ENCODE measurements at places on chromosomes 6 and 20.

- DNase-seq = no peak
Measured at GRCh38 chr6:119844387-119844786, 494.8 kb upstream of the MAN1A1 start.

DNA sequence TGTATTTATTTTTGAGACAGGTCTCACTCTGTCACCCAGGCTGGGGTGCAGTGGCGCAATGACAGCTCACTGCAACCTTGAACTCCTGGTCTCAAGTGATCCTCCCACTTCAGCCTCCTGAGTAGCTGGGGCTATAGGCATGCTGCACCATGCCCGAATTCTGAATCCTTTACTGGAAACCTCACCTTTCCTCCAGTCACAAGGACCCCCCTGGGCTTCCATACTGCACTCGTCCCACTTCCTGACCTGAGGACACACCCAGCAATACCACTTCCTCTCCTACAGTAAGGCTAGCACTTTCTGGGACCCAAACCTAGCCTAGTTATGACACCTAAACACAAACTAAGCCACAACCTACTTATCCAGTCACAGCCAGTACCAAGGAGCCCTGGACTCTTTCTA lies 68.2 kb downstream of the FAM217A start:
- DNase-seq = no peak

- DNase-seq = peak; percentile 13
Measured at GRCh38 chr6:108484016-108484415, 76.7 kb upstream of the FOXO3 start.

DNA sequence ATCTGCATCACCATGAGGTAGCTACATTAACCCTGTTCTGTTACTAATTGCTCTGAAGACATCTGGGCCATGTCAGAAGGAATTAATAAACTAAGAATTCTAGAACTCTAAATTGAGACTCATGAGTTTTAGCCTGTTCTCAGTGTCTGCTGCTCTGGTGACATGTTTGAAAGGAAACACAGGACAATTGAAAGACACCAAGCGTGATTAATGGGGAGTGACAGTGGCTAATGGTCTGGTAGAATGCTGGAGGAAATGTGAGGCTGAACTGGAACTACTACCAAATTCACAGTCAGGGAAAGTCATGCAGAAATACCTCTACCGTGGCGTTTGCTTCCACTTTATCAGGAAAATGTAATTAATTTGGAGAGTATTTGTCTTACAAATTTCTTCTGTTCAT lies 140.0 kb downstream of the TBC1D7 start:
- DNase-seq = no peak

DNA sequence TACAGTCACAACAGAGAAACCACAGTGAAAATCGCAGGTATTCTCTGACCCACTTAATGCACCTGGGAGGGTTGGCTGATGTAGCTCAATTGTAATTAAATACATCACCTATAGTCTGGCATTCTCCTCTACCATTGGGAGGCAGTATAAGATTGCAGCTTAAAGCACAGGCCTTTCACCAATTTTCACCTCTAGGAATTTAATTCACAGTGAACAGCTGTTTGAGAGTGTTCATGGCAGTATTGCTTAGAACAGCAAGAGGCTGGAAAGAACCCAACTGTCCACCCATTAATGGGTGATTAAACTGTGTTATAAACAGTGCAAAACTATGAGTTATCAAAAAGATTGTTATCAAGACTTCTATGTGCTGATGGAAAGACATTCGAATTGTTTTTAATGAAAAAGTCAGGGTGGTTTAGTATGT lies 2.0 kb downstream of the EDEM2 start:
- peak; percentile 85 for DNase-seq

DNA sequence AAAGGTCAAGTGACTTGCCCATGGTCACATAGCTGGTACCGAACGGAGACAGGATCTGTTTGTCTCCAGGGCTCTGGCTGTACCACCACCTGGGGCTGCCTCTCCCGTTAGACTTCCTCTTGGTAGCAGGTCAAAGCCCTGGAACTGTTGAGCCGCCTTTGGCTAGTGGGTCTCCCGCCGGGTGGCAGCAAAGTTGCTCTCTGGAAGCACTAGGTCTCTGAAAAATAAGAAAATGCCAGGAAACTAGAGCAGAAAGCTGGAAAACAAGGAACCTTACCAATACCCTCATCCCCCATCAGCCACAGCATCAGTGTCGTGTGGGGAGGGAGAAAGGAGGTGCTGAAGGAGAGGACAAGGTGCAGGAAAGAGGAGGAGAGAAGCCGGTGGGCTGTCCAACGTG lies 291.0 kb upstream of the SUPT3H start:
- no peak for DNase-seq

- no peak for DNase-seq
Measured at GRCh38 chr20:38645351-38645750, 43.7 kb downstream of the ARHGAP40 start.

DNA sequence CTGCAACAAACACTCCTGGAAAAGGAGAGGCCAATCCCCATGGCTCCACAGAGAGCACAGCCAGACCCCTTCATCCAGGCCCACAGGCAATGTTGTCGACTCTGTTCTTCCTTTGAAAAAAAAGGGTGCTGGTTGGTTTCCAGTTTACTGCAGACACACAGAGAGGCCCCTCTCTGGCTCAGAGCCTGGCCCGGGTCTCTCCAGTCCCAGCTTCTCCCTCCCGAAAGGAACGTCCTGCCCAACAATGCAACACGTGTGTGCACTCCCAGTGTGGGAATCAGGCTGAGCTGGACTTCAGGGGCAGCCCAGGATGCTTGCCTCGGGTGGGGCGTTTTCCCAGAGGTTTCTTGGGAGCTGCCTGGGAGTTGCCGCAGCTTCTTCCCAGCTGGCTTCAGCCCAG lies 4.5 kb upstream of the NKAIN4 start:
- no peak for DNase-seq

DNA sequence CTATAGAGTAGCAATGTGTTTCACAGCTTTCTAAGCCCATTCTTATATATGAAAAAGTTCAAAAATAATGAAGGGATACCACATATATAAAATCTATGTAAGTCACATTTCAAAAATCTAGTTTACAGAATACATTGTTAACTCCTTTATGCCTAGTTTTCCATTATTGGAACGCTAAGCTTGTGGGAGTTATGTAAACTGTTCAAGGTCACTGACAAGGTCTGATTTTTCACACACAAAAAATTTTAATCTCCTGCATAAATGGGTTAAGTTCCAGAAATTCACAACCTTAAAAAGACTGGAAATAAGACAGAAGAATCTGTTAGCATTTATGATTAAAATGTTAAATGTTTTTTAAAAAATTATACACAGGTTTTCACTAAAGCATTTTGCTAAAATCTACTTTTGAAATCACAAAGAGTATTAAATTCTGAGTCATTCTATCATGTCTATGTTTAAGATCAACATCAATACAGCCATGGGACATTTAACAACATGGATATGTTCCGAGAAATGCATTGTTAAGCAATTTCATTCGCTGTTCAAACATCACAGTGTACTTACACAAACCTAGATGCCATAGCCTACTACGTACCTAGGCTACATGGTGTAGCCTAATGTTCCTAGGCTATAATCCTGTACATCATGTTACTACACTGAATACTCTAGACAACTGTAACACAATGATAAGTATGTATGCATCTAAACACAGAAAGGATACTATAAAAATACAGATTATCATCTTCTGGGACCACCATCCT lies 25.4 kb downstream of the ATG5 start:
- DNase-seq = no peak

- peak; percentile 83 for DNase-seq
Measured at GRCh38 chr6:138869398-138869797, 73.5 kb downstream of the ECT2L start.

DNA sequence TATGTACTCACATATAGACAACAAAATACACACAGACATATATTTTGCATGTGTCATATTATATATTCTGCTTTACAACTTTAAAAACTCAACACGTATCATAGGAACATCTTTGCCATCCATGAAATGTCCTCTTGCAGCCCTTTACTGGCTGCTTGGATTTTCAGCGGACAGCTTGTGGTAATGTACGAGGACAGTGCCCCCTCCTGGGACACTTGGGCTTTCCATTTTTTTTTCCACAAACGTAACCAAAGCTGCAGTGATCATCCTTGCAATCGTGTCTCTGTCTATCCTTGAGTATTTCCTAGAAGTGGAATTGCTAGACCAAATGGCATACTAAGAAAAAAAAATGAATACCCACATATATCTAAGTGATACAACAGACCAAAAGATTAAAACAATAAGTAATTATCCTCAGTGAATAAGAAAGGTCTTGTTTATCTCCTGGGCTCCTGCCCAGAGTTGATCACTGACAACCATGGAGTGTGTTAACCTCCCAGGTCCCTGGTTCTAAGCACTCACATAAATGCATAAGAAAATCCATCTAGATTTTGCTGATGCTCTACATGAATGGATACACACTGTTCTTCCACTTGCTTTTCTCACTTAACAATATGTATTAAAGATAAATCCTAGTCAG lies 18.1 kb downstream of the BPI start:
- DNase-seq = peak; percentile 35

GRCh38 chr6:90537027-90537426 lies 49.8 kb downstream of the MAP3K7 start:
- no peak for DNase-seq

DNA sequence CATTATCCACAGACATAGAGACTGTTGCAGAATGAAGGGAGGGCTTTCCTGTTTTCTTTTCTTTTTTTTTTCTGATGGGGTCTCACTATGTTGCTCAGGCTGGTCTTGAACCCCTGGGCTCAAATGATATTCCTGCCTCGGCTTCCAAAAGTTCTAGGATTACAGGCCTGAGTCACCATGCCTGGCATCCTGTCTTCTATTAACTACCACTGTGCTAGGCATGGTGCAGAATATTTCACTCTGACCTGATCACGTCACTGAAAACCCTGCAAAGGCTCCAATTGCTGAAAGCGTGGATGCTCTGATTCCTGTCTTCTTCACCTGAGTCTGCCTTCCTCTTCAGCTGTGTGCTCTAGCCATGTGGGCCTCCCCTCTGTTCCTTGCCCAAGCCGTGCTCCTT lies 8.5 kb upstream of the DNMT3B start:
- DNase-seq = no peak

GRCh38 chr20:62739581-62740285 lies 31.1 kb downstream of the NTSR1 start:
- DNase-seq = no peak

DNA sequence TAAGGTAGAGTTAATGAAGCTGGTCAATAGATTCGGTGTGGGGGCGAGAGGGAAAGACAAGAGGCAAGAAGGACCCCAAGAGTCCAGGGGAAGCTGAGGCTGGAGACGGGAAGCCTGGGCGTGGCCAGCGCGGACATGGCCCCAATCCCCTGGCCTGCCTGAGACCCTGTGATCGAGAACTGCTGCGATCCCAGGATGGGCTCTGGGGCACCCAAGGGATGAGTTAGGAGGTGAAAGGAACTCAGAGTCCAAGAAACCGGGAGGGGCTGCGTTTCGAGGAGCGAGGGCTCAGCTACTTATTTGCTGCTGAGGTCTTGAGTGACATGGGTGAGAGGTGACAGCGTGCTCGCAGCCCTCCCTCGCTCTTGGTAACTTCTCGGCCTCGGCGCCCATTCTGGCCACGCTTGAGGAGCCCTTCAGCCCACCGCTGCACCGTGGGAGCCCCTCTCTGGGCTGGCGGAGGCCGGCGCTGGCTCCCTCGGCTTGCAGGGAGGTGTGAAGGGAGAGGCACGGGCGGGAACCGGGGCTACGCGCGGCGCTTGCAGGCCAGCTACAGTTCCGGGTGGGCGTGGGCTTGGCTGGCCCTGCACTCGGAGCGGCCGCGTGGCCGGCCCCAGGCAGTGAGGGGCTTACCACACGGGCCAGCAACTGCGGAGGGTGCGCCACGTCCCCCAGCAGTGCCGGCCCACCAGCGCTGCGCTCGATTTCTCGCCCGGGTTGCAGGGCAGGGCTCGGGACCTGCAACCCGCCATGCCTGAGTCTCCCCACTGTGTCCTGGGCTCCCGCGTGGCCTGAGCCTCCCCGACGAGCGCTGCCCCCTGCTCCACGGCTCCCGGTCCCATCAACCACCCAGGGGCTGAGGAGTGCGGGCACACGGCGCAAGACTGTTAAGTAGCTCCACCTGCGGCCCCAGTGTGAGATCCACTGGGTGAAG lies 58.2 kb downstream of the IRF4 start:
- DNase-seq = no peak

- peak; percentile 84 for DNase-seq
Measured at GRCh38 chr20:15205719-15206118, 868.3 kb upstream of the FLRT3 start.

DNA sequence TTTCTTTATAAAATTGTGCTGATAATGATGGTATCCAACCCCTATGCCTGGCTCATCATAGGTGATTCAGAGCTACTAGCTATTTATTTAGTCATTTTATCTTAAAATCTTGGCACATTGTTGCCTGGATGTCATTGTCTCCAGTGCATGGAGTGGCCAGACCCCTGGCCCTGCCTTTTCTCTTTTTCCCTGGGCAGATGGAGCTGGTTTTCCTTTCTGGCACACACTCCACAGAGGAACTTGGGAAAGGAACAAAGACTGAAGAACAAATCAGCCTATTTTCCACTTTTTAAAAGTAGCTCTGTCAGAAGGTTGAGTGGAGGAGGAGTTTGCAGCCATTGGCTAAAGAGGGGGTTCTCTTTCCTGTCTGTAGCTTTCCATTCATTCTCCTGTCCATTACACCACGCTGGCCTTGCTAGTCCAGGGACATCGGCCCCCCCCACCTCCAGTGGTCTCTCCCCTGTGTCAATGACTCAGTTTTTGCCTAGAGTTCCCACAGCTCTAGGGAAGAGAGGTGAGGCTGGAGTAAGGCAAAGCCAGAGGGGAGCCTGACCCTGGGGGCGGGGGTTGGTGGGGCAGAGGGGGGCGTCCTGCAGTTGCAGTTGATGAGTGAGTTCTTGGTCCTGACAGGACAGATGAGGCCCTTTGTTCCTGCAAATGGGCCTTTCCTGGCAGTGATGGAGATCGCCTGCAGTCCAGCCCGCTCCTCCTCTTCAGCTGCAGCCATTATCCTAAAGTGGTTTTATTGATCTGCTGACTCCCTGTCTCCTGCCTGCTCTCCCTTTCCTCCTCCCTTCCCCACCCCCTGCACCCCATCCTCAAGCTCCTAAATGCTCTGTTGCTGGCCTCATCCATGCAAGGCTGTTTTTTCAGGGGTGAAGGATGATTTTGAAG lies 774.5 kb downstream of the DHX35 start:
- DNase-seq = no peak

DNA sequence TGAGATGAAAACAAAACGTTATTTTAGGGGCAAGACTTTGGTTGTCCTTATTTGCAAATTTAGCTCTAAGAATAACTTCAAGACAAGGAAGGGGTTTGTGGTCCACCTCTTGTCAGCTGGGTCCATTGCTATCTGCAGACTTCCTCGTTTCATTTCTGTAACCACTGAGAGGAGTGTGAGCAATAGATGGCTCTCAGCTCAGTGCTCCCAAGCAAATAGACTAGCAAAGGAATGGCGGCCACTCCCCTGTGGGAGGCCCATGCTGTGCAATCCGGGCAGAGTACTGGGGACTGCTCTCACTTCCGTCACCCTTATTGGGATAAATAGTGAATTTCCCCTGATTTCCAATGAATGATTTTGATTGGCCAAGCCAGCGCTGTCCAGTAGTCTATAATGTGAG lies 176.6 kb downstream of the ZDHHC14 start:
- DNase-seq = peak; percentile 29

GRCh38 chr20:47211036-47211435 lies 145.5 kb downstream of the ZMYND8 start:
- no peak for DNase-seq

GRCh38 chr20:23541776-23542175 lies 26.5 kb downstream of the CST9L start:
- no peak for DNase-seq

Data from NCI-H69 (cell line).